NCI-H774 (cell line): ENCODE measurements at places on chromosomes 12 and 14.
A peak's percentile ranks its signal among the peaks of the same experiment; 100 is the strongest.

GRCh38 chr12:66319266-66319954 lies 17.1 kb downstream of the HELB start:
- DNase-seq, result no peak

DNA sequence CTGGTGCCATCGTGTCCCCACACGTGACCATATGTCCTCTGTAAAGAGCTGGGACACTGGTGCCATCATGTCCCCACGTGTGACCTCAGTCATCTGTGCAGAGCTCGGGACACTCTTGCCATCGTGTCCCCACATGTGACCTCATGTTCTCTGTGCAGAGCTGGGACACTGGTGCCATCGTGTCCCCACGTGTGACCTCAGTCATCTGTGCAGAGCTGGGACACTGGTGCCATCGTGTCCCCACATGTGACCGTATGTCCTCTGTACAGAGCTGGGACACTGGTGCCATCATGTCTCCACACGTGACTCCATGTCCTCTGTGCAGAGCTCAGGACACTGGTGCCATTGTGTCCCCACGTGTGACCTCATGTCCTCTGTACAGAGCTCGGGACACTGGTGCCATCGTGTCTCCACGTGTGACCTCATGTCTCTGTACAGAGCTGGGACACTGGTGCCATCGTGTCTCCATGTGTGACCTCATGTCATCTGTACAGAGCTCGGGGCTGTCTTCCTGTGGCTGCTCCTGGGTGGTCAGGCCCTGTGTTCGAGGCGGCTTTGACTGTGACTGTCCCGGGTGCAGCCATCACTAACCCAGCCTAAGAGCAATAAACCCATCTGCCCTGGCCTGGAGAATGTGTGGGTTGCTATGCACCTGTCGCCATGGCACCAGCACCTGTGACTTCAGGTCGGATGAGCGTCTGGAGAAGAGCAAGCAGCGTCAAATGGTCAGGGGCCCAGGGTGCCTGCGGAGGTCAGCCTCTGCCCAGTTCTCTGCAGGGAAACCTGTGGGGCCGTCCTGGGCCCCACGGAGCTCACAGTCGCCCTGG lies 334.4 kb downstream of the ADGRD1 start:
- DNase-seq, result no peak

- DNase-seq, result no peak
Measured at GRCh38 chr14:49286257-49286983, 299.8 kb downstream of the RPS29 start.

- DNase-seq, result no peak
Measured at GRCh38 chr12:132279184-132279889, 50.1 kb downstream of the GALNT9 start.

- DNase-seq, result no peak
Measured at GRCh38 chr12:125305231-125305630, 240.0 kb downstream of the AACS start.

DNA sequence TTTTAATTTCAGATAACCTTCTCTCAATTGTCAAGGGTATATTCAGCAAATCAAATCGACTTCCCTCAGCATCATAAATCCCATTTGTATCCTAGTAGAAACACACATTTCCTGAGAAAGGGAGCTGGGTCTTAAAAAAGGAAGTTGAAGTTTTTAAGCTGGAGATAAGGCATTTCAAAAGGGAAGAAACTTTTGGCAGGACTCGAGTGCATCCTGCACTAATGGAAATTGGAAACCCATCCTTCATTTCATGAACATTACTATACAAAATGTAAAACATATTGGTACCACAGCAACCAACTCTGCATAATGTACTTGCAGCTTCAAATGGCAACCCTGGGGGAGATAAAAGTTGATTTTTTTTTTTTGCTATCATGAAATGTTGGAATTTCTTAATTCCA lies 23.7 kb upstream of the TMCC3 start:
- DNase-seq, result no peak

GRCh38 chr14:50362764-50363713 lies 33.6 kb downstream of the CDKL1 start:
- DNase-seq, result no peak

GRCh38 chr12:19454837-19455236 lies 15.5 kb downstream of the AEBP2 start:
- DNase-seq, result no peak

DNA sequence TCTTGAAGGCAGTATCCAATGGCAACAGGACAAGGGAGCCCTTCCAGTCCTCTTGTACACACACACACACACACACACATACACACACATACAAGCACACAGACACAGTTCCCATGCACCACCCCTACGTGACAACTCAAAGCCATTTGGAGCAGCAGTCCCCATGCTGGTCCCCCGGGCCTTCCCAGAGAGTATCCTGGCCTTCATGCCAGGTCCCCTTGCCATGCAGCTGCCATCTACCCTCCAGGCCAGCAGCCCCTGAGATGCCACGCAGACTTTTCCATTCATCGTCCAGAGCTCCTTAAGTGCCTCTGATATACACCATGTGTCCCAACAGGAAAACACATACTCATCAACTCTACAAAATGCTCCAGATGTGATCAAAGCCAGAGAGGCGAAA lies 159.5 kb downstream of the ANO2 start:
- DNase-seq, result no peak

DNA sequence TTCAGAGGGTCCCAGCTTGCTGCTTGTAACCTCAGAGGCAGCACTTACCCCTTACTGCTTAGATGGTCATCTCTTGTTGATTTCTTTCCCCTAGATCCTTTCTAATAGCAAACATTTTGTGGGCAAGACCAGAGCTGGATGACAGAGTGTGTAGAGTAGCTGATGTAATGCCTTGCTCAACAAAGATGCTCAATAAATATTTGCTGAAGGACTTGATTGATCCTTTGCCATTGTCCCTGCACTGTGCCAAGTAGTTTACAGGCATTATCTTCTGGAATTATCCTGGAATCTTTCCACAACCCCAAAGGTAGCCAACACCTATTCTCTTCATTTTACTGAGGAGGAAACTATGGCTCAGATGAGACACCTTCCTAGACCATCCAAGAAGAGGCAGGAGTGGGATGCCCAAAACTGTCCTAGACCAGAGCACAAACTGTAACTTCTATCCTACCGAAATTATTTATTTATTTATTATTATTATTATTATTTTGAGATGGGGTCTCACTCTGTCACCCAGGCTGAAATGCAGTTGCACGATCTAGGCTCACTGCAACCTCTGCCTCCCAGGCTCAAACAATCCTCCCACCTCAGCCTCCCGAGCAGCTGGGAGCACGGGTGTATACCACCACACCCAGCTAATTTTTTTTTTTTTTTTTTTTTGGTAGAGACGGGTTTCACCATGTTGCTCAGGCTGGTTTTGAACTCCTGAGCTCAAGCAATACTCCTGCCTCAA lies 1.4 kb downstream of the MMAB start:
- DNase-seq, result no peak

DNA sequence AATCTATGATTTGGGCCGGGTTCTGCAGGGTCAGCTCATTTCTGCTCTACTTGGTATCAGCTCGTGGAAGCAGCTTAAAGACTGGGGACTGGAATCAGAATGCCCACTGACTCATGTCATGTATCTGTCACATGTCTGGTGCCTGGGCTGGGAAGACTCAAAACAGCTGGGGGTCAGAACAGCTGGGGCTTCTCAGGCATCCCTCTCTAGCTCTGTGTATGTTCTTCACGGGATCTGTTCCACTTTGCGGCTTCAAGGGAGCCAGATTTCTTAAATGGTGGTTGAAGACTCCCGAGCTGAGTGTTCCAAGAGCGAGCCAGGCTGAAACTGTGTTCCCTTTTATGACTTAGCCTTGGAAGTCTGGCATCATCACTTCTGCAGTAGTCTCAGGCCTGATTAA lies 11.9 kb downstream of the AEBP2 start:
- no peak for DNase-seq

DNA sequence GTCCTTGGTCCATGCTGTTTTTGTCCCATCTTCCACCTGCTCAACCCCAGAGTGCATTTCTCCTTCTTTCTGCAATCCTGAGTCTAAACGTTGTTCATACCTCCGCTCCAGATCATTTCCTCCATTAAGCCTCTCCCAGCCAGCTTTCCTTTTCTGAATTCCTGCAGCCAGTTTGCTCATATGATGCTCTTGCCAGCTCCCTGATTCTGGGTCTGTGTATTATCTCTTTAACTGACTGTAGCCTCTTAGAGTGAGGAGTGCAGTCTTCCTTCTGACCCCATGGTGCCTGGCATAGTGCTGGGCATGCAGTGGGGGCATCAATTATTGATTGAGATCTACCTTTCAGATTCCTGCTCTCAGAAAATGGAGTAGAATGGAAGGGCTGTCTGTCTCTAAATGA lies 11.5 kb upstream of the TBPL2 start:
- DNase-seq, result no peak

- no peak for DNase-seq
Measured at GRCh38 chr14:98140862-98141530, 1131.0 kb downstream of the BCL11B start.

- peak; percentile 95 for DNase-seq
Measured at GRCh38 chr14:30610787-30611343, 11.3 kb upstream of the SCFD1 start.

DNA sequence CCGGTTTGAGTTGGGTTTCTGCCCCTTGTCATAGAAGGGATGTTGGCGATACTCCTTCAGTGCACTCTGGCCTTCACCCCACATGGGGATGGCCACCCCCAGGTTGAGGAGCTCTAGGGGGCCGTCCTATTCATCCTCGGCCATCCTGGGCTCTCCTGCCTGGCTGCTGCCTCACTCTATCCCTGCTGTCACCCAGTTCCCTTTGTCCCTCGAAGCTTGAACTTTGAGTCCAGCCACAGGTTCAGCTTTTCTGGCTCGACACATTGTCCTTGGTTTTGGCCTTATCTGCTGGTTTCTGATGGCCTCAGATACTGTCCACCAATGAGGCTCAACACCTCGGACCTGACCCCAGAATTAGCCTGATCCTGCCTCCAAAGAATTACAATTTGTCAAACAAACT lies 58.6 kb downstream of the C14orf132 start:
- DNase-seq, result no peak

DNA sequence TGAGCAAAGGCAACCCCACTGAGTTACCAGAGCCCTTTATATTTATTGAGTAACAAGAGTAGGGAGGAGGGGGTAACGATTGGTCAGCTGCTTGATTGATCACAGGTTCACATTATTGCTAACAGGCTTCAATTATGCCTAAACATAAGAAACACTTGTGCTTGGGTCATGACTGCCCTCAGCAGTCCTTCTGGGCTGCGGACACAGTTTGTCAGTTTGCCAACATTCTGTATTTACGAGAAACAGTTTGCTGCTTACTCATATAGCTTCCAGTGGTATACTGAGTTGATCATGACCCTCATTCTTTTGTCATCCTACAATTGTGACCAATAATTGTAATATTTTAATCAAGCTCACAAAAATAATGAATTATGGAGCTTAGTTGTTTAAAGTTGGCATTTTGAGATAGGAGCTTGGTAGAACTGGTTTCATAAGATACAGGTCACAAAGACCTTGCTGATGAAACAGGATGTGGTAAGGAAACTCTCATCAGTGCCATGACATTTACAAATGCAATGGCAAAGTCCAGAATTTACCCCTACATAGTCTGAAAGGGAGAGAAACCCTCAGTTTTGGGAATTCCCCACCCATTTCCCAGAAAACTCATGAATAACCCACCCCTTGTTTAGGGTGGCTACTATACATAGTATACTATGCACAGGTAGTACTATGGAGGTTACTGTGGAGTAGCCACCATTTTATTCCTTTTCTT lies 1421.0 kb upstream of the FLRT2 start:
- no peak for DNase-seq

- DNase-seq, result no peak
Measured at GRCh38 chr12:25995906-25996305, 37.4 kb downstream of the RASSF8 start.

GRCh38 chr14:73809391-73809790 lies 42.2 kb upstream of the PTGR2 start:
- DNase-seq, result no peak

- no peak for DNase-seq
Measured at GRCh38 chr12:104551313-104551931, 94.7 kb downstream of the CHST11 start.

DNA sequence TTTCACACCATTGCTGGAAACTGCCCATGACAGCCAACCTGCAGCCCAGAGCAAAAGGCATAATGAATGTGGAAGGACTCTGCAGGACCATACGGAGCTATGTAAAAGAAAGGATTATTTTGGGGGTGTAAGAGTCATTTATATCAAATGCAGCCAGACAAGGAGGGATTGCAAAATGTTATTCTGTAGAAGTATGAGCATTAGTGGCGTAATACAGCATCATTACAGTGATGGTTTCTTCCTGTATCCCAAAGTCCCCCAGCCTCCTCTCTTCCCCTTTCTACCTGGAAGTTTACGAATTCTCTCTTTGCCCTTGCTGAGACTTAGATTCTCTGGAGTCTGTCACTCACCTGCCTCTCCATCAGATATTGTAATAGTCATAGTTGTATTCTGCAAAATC lies 89.9 kb downstream of the BORCS5 start:
- DNase-seq, result no peak

GRCh38 chr14:74492776-74493342 lies at the start of gene NPC2:
NPC2 (minus strand) TSS chr14:74493305; CDS start chr14:74493274, 31 bp downstream.
- DNase-seq, result no peak

GRCh38 chr12:28415755-28416154 lies 225.5 kb downstream of the CCDC91 start:
- DNase-seq, result no peak

- no peak for DNase-seq
Measured at GRCh38 chr14:55458800-55459515, 18.5 kb upstream of the TBPL2 start.

GRCh38 chr14:102323102-102323501 lies 3.6 kb downstream of the ZNF839 start:
- DNase-seq, result no peak

DNA sequence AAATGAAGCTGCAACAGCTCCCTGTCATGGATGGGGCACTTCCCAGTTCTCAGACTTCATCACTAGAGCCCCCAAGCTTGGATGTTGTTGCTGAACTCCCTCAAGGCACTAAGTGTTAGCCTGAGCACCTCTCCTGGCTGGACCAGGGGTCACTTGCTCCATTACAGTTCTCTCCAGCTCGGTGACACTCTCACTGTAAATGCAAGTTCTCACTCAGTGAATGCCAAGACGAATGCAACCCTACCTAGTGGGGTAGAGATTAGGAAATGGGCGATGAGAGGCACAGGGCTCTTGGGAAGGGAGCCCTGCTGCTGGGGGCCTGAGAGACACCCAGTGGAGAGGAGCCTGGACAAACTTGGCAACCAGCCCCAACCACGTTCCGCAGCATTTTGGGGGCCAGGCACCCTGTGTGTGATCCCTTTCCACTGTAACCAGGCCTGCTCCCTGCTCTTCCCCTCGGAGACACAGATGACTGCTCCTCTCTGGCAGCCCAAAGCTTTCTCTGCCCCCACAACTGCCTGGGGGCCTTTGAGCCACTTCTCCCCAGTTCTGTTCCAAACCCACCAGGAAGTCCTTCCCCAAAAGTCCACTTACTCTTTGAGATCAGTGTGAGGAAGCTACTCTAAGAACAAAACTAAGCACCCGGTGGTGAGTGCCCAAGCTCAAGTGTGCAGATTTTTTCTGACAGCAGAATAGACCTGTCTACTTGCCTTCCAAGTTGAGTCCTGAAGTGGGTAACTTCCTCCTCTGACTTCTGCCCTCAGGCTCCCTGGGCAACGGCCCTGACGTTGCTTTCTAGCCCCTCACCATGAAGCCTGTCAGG lies 8.0 kb upstream of the SELPLG start:
- no peak for DNase-seq
